ENCODE measurements at places on chromosomes 4 and X.

GRCh38 chr4:81628489-81628888, 156.8 kb upstream of the RASGEF1B start:
- DNase-seq: no peak

- no peak for DNase-seq
Observed at GRCh38 chr4:158786121-158786601, 17.3 kb downstream of the FNIP2 start.

DNA sequence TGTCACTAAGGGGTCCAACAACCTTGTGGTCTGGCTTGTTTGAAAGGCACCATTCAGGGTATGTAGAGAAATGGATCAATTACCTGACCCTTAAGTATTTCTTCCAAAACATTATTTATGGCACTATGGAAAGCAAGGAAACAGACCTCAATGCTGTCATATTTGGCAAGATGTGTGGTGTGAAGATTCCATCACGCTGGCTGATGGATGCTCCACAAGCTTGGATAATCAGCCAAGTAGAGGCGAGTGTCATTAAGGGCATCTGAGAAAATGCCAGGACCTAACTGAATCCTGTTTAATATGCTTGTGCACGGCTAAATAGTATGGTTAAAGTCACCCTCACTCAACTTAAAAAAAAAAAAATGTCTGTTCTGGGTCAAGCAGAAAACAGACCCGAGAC, 120.7 kb downstream of the COMMD8 start:
- no peak for DNase-seq

GRCh38 chr4:7306986-7307385, 114.6 kb downstream of the SORCS2 start:
- DNase-seq: no peak

DNA sequence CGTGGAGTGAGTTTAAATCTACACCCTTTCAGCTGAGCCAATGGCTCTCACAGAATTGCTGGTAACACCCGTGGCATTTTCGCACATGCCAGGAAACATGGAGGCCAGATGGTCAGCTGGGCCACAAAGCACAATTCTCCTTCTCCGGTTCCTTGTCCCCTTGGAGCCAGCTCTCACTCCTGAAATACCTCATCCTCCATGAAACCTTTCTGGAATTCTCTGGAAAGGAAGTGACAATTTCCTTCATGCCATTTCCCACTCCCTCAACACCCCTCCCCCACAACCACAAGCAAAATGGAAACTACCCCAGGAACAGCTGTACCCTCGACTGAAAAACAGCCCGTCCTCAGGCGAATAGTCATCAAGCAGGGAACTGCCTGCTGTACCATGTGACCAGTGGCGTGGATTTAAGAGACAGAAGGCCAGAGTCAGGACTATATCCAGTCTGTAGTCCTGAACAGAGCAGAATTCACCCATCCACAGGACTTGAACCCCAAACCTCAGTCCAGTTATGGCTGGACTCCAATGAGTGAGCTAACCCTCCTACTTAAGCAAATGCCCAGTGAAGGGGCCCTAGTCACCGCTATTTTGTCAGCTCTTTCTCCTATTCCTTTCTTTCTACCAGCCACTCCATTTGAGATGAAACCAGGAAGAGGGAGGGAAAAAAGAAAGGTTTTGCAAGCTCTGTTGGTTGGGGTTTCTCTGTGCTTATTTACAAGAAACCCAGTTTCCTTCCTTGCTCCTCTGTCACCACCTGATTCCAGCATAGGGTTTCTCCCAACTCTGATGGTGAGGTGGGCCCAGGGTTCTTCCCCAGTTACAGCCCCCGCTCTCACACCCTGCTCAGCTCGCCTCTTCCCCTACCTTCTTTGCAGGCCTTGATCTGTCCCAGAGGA, 24.5 kb downstream of the ELF4 start:
- peak; percentile 25 for DNase-seq

DNA sequence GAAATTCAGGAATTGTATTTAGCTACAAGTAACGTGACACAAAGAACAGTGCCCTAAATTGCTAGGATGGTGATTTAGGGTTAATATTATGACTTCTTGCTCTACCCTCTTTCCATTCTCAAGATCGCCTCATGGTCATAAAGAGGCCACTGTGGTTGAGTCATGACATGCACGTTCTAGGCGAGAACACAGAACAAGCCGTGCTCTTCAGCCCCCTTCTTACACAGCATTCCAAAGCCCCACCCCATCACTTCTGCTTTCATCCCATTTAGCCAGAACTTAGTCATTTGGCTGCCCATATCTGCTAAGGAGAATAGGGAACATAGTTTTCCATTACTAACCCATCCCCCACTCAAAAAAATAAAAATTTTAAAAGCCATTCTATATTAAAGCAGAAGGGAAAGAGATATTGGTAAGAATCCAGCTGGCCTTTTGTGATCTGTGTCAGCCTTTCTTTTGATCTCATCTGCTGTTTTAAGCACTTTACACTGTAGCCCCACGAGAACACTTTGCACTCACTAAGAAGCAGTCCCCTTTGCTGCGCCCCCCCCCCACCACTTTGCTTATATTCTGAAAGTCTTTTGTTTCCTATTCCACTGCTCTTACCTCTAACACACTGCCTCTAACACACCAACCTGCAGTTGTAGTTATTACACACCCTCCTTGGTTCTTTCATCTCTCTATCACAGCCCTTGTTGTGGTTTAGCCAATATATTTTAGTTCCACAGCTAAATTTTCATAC, 28.4 kb downstream of the NPNT start:
- DNase-seq: no peak

DNA sequence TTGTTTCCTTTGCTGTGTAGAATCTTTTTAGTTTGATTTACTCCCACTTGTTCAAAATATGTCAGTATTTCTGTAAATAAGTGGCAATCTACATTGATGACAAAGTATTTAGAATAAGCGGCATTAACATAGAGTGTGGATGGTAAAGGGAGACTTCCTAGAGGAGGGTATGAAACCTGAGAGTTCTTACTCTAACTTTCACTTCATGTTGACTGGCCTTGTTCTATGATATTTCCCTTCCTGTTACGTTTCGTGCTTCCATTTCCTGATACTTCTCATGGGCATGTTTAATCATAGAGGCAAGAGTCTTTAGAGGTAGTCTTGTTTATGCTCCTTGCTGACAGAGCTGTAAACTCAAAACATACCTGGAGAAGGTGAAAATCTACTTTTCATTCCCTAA, 408.9 kb downstream of the GLUD2 start:
- no peak for DNase-seq

DNA sequence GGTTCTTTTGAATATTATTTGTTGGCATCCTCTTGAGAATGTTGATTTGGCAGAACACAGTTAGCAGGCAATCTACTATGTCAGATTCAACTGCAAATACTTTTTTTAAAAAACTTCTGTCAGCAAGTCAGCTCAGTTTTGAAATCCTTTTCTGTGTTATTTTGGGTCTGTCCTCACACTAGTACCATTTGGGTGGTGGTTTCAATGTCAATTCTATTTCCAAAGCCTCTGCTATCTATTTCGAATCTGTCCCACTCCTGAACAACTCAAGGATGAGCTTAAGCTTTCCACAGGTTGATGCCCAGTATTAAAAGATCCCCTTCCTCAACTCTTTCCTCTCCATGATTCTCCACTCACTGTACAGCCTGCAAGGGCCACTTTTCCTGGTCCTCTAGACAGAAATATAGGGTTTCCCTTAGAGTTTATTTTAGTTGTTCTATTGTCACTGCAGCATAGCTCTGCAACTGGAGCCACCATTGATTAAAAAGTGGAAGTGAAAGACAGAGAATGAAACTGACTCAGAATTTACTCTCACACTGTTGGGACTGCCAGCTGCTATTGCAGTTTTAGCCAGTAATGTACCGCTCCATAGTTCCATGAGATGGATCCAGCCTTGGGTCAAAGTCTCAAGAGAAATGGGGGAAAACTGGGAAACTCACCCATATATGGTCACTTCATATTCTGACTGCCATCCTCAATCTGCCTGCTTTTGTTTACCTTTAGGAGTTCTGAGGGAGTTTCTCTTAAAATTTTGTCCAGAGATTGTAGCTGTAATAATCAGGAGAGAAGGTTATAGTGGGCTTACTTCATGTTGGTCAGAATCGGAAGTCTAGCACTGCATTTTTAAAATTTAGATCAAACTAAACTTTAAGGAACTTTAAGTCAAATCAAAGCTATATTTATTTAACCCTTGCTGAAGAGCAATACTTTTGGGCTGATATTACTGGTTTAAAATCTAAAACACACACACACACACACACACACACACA, 14.6 kb downstream of the HDX start:
- no peak for DNase-seq

- DNase-seq: no peak
Observed at GRCh38 chr4:66062044-66062443, 391.8 kb upstream of the EPHA5 start.

DNA sequence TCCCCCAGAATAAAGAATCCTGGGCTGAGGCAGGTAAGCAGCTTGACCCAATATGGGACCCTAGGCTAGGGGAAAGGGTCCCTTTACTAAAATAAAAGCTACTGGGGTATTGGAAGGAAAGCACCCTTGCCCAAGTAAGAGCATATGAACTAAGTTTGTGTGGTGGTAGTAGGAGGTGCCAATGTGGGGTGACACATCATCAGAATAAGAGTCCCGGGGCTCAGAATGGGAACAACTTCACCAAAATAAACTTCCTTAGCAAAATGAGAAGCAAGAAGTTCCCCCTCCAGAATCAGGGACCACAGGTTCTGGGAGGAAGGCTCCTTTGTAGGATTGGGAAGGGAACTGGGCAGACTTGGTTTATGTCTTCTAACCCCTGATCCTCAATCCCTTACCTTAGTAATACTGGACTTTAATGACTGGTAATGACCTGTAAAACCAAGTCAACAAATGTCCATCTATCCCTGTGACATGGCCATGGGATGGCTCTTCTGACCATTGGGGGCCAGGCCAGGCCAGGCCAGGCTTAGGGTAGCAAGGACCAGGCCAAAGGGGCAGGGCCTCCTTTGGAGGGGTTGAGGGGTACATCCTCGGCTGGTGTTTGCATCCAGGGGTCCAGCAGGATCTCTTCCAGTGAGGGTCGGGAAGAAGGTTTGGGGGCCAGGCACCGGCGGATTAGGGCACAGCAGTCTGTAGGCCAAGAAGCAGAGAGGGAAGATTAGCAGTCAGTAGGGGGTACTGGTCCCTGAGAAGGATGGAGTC, 2.3 kb upstream of the SLC35A2 start:
- DNase-seq: no peak

DNA sequence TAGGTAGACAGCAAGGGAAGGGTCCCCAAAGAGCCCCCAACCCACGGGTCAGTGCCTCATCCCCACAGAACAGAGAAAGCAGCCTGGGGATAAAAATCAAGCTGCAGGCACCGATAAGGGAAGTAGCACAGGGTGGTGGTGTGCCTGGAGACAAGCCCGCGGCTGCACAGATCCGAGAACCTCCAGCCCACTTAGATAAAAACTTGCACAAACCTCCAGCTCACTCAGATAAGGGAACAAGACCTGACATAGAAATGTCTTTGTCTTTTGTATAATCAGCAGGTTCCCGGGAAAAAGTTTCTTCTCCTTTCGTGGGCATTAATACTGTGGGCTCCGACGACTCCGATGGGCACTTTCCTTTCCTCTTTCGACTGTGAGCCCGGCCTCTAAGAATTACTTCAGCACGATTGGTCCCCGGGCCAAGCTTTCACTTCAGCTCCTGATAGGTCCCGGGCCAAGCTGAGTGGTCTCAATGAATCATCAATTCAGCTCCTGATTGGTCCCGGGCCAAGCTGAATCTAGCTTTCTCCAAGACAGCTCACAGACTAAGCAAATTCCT, 32.4 kb downstream of the PRDX4 start:
- peak; percentile 36 for DNase-seq

- DNase-seq: no peak
Observed at GRCh38 chrX:104347860-104348259, 93.1 kb upstream of the ESX1 start.

GRCh38 chrX:11097933-11098332, 13.2 kb upstream of the HCCS start:
- DNase-seq: no peak

GRCh38 chr4:125388613-125389012, 73.9 kb downstream of the FAT4 start:
- no peak for DNase-seq

DNA sequence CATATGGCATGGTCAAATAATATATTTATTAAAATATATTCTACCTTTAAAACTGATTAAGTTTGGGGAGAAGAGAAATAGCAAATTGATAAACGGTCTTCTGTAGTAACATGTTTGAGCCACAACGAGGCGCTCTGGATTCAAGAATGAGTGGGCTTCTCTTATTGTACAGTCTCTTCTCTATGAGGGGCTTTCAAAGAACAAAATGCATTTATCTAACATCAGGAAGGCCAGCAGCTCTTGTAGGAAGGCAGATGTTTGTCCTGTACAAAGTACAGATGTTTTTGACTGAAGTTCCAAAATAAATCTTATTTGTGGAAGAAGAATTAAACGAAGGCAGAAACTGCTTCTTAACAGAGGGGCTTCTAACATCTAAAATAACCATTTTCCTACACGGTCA, 153.6 kb downstream of the RASL11B start:
- DNase-seq: no peak

DNA sequence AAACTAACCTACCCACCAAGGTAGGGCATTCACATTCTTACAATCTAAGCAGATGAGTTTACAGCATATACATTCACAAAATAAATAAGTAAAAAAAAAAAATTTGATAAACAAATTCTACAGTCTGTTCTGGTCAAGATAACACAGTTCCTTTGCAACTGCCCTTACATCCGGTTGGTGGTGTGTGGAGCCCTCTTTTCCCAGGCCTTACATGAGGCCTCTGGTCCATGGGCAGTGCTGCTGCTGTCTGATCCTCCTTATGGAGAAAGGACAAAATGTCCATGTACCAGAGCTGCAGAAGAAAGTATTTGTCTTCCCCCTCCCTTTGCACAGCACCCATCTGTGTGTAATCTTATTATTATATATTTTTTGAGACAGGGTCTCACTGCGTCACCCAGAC, 2.2 kb upstream of the SEPTIN11 start:
- no peak for DNase-seq

DNA sequence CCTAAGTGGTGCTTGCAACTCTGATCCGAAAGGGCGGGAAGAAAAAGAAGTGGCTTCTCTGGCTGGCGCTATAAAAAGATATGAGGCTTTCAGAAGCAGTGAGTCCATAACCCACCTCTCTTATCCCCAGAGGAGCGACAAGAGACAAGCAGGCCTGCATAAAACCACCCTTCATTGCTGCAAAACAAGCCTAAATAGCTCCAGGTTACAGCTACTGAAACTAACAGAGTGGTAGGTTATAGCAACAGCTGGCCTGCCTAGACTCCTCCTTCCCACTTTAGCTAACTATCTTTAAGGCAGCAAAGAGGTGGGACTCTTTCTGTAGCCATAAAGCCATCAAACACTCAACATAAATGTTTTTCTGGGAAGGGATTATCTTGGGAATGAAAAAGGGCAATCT, 245.0 kb upstream of the GPR101 start:
- no peak for DNase-seq

DNA sequence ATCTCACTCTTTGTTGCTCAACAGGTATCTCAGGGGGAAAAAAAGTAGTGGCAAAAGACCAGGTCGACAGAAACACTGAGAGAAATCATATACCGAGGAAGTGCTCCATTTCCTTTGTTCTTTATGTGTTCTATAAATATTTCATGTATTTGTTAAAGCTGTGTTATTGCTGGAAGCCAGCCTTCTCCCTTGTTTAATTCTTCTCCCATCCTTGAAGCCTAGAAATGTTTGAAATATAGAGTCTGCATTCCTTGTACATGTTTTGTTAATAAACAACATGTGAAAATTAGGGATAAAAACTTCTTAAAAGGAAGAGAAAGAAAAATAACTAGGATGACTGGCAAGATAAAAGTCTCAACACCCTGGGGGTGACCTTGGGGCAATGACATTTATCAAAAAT, 186.2 kb downstream of the ANKRD50 start:
- DNase-seq: no peak

GRCh38 chrX:39966176-39966575, 131.6 kb downstream of the BCOR start:
- no peak for DNase-seq

- no peak for DNase-seq
Observed at GRCh38 chrX:65751519-65751918, 84.1 kb downstream of the MSN start.
